T47D (cell line): ENCODE measurements at places on chromosomes 13 and 19.

DNA sequence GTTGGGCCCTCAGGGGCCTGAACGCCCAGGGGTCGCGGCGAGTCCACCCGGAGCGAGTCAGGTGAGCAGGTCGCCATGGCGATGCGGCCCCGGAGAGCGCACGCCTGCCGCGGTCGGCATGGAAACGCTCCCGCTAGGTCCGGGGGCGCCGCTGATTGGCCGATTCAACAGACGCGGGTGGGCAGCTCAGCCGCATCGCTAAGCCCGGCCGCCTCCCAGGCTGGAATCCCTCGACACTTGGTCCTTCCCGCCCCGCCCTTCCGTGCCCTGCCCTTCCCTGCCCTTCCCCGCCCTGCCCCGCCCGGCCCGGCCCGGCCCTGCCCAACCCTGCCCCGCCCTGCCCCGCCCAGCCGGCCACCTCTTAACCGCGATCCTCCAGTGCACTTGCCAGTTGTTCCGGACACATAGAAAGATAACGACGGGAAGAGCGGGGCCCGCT, at the start of gene CCNA1:
Gene CCNA1, plus strand, starts transcription at position 390 of the 439 bp plus-strand sequence. CDS start 562 bp downstream, outside the sequence.
- no peak for DNase-seq

- no peak for DNase-seq
Observed at GRCh38 chr13:24146961-24147569, 13.5 kb upstream of the SPATA13 start.

DNA sequence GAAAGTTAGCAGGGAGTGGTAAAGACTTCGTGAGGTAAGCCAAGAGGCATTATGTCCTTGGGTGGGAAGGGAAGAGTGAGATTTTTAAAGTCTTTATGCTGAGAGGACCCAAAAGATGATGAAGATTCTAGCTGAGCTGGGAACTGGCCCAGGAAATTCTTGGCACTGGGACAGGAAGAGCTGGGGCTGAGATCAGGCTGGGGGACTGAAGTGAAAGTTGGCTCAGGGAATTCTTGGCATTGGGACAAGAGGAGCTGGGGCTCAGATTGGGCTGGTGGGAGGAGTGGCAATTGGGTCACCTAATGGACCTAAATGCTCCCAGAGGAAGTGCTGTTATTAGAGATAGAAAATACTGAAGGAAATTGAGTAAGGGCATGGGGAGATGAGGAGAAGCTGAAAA, 8.8 kb downstream of the SCEL start:
- DNase-seq, result no peak

DNA sequence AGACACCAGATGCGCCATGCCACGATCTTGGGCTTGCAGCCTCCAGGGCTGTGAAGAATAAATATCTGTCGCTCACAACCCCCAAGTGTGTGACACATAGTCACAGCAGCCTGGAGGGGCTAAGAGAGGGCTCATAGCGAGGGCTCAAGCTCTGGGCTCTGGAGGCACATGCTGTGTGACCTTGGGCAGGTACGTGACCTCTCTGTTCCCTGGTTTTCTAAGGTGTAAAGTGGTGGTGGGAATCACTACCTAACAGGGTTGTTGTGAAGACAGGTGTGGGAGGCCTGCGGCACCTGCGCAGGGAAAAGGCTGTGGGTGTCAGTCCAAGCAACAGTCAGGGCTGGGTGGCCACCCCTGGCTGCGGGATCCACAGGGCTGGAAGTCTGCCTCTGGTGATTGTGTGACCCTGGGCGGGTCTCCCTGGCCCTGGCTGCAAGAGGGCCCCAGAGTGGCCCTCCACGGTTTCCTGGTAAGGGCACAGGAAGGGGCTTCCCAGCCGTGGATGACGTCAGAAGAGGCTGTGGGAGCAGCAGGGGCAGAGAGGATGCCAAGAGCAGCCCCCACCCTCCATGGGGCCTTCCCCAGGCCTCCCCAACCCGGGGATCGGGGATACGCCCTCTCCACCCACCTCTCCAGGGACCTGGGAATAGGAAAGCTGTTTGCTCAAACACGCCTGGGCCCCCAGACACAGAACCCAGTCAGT, 218.8 kb upstream of the SGCG start:
- DNase-seq, result no peak

DNA sequence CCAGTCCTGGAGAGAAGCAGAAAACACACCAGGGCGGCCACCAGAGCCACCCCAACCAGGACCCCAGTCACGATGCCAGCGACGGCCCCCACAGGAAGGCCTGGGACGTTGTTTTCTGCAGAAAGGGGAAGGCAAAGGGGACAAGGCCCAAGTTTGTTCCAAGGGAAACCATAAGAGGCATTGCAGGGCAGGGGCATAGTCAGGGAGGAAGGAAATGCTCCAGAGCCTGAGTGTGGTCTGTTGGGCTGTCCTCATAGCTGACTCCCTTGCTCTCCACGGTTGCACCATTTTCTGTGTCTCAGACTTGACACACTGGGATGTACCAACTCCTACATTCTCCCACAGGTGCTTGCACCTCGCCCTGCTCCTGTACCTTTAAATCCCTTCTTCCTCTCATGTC, 5.2 kb downstream of the CEACAM4 start:
- no peak for DNase-seq

DNA sequence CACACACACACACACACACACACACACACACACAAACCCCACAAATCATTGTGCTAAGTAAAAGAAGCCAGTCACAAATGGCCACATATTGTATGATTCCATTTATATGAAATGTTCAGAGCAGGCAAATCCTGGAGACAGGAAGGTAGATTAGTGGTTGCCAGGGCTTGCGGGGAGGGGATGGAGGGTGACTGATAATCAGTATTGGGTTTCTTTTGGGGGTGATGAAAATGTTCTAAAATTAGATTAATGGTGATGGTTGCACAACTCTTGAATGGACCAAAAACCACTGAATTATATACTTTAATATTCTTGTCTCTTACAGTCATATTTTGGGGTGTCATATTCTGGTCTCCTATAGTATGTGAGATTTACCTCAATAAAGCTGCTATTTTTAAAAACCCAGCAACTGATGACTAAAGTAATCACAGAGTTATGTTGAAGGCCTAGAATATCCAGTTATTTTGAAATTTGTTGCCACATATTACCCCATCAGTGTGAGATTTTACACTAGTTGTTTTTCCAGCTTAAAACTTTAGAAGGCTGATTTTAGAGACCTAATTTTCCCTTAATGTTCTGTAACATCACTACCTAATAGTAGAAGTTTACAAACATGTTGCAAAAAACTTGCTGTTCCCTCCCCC, 20.3 kb downstream of the FLT1 start:
- DNase-seq, result no peak

DNA sequence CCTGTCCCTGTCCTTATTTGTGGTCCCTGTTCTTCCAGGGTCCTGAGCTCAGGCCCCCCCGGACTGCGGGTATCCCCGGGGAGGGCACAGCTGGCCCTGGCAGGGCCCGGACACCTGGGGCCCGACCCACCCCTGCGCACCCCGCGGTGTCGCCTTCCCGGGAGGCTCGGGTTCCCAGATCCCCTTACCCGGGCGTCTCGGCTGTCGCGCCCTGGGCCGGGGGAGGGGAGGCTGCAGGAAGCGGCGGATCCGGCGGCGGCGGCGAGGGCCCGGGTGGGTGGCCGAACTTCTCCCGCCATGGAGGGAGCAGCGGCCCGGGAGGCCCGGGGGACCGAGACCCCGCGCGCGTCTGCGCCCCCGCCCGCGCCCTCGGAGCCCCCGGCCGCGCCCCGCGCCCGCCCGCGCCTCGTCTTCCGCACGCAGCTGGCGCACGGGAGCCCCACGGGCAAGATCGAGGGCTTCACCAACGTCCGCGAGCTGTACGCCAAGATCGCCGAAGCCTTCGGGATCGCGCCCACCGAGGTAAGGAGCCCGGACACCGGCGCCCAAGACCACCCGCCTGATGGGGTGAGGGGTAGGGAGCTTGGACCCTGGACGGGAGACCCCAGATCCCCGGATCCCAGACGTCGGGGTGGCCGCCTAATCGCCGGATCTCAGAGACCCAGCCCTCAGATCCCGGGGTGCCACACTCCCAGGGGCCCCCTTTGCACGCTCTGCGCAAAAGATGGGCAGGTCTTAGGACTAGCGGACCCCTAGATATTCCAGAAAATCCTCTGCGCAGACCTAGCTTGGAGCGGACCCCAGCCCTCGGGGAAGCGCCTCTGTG, at the start of gene GIPC3:
Gene GIPC3, plus strand, starts transcription at position 178 of the 826 bp plus-strand sequence. Its CDS starts 120 bp downstream, at position 298.
- no peak for DNase-seq

DNA sequence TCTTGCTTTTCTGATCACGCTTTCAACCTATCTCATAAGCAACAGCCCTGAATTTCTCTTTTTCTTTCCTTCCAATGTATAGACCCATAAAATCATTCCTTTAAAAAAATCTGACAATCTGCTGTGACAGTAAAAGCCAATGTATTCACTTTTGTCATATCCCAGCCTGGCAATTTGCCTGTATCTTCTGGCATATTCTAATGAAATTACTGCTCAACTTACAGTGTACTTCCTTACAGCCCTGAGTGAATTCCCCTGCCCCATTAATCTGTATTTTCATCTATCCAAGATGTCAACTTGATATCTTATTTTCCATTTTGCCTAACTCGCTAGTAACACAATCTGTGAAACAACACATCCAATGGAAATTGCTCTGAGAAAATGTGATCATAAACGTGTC, 18.0 kb upstream of the SERP2 start:
- DNase-seq, result no peak

GRCh38 chr13:98175043-98175442, 2.0 kb downstream of the RNF113B start:
- no peak for DNase-seq

GRCh38 chr13:23799945-23800344, 89.3 kb downstream of the MIPEP start:
- no peak for DNase-seq

DNA sequence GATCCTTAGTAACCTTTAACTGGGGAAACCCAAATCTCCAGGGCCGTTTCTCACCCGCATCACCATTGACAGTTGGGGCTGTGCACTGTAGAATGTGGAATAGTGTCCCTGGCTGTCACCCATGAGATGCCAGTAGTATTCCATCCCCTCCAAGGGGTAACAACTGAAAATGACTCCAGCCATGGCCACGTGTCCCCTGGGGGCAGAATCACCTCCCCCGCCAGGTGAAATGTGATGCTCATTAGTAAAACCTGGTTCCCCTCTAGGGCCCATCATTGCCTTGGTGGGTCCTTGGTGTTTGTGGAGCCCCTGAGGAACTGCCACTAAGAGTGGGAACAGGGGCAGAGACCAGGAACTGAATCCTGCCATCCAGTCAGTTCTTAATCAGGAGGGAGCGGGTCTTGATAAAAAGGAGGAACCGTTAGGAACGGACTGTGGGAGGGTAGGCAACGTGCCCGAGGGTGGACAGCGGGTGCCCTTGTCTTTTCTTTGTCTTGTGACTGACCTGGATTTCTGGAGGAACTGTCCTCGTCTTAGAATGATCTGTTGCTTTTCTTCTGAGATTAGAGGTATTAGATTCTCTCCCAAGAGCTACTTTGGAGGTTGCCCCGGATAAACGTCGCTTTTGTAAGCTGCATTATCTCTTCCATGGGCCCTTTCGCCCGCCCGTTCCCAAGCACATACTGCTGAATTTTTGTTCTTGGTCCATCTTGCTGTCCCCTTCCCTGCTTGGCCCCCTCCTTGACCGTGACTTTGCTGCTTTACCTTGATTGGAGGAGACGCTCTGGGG, 3.5 kb downstream of the MYO9B start:
- no peak for DNase-seq

GRCh38 chr13:44695520-44695919, 119.4 kb upstream of the TSC22D1 start:
- DNase-seq, result no peak

DNA sequence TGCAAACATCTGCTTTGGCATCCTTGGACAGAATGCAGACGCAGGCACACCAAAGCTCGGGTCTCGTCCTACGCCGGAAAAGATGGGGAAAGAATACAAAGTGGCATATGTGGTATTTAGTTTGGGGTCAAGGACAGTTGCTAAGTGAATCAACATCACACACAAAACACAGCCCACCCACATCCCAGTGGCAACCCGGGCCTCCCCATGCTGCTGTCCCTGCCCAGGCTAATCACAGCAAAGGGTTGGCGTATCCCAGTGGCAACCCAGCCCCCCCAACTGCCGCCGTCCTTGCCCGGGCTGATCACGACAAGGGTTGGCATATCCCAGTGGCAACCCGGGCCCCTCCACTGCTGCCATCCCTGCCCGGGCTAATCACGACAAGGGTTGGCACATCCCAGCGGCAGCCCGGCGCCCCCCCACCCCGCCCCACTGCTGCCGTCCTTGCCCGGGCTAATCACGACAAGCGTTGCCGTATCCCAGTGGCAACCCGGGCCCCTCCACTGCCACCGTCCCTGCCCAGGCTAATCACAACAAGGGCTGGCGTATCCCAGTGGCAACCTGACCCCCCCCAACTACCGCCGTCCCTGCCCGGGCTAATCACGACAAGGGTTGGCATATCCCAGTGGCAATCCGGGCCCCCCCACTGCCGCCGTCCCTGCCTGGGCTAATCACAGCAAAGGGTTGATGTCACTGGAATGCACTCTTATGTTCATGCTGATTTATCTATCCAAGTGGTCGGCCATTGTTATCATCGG, 167.8 kb upstream of the SOX1 start:
- no peak for DNase-seq

DNA sequence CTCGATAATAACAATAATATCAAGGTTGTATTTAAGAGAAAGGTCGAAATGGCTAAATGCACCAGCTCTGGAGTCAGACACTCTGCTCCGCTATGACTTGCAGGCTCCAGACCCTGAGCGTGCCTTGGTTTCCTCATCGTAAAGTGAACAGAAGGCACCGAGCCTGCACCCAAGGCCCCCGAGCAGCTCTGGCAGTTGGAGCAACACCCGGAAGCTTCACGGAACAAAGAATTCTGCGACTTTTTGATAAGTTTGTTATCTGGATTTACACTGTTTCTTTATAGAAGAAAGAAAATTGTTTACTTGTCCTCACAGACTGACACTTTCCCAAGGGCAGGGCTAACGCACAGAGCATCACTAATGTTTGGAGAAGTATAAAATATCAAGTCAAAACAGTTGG, 4.4 kb downstream of the GRTP1 start:
- no peak for DNase-seq

DNA sequence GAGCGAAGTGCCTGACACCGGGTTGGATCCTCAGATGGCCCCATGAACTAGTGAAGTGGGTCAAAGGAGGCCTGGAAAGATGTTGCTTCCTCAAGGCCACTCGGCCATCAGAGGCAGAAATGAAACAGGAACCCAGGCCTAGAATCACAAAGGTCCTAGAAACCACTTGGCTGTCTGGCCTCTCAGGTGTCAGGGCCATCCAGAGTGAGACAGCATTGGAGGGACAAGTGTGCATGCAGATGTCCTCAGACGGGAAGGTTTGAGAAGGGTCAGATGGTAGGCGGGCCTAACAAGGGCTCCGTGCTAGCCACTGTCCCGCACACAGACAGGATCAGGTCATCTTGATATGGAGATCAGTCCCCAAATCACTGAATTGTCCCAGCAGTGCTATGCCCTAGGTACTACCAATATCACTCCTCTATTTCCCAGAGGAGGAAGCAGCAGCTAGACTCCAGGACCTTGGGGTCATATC, 14.3 kb downstream of the CCDC97 start:
- DNase-seq, result no peak

DNA sequence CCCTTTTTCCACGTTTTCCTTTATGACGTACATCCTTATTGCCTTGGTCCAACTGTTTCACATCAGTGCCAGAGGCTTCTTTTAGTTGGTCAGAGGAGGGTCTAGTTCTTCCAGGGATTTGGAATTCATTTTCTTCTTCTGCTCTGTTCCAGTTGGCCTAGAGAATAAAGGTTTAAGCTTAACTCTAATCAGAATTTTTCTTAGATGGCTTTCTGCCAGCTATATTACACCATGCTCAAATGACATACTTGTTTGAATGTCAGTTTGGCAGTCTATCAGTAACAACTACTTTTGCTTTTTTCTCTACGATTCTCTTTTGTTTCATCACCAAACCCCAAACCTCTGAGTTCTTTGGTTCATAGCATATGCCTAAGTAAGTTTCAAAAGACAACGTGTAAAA, 16.8 kb downstream of the SPART start:
- no peak for DNase-seq

GRCh38 chr19:23993440-23993839, 78.8 kb downstream of the ZNF726 start:
- DNase-seq, result no peak
